ENCODE measurements at places on chromosomes 3 and 15. TPM values are rescaled to one million over a fixed set of nuclear protein-coding genes. Genes with fewer than 3 reads are reported as not detected.

Gene LDHAL6B
- total RNA-seq: not detected

Gene ILDR1
- total RNA-seq: not detected

Gene TM4SF4
- not detected for total RNA-seq

Gene FAM81A
- total RNA-seq: not detected

Gene MITF
- total RNA-seq: not detected

All from CD4-positive, alpha-beta T cell (primary cell).